EH (cell line): ENCODE measurements at places on chromosomes 3 and 15.
A peak's percentile ranks its signal among the peaks of the same experiment; 100 is the strongest.

- DNase-seq, result peak; percentile 17
Measured at GRCh38 chr3:176651622-176652021, 545.7 kb downstream of the TBL1XR1 start.

GRCh38 chr3:115915061-115915460, 291.8 kb downstream of the GAP43 start:
- no peak for DNase-seq

- peak; percentile 40 for DNase-seq
Measured at GRCh38 chr3:48990636-48991469, 812 bp downstream of the P4HTM start.

DNA sequence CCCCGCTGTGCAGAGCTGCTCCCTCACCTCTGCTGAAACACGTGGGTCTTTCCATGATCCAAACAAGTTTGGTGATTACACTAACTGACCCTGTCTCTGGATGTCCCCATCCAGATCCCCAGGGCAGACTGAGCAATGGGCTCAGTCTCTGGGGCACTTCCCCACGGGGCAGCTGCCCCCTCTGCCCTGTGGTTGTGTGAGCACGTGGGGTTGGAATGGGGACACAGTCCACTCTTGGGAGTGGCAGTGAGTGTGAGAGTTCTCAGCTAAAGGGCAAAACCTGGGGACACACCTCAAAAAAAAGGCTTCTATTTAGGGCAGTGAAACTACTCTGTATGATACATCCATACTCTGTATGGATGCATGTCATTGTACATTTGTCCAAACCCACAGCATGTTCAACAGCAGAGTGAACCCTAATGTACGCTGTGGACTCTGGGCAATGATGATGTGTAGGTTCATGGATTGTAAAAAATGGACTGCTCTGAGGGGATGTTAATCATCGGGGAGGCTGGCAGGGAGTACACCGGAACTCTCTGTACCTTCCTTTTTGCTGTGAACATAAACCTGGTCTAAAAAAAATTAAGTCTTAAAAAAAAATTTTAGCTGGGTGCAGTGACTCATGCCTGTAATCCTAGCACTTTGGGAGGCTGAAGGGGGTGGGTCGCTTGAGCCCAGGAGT, 49.9 kb upstream of the BLM start:
- peak; percentile 36 for DNase-seq

- DNase-seq, result no peak
Measured at GRCh38 chr3:59565125-59565524, 515.3 kb upstream of the CFAP20DC start.

DNA sequence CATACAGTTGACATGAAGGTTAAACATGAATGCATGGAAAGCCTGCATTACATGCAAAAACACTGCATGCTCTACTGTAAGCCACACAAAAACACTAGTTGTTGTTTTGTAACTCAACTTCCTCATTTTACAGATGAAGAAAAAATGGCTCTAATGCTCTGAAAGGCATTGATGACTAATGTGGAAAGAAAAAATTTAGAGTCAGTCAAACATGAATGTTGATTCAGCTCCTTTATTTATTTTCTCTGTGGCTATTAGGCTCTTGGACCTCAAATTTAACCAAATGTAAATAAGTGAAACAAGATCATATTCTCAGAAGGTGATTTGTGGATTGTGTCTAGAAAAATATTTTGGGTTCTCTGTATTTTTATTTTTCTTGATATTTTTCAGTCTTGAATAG, 336.7 kb upstream of the ZNF717 start:
- DNase-seq, result no peak

GRCh38 chr3:185207931-185208746, 45.7 kb downstream of the EHHADH start:
- DNase-seq, result peak; percentile 64

- DNase-seq, result no peak
Measured at GRCh38 chr15:42547918-42548248, 710 bp downstream of the LRRC57 start.

DNA sequence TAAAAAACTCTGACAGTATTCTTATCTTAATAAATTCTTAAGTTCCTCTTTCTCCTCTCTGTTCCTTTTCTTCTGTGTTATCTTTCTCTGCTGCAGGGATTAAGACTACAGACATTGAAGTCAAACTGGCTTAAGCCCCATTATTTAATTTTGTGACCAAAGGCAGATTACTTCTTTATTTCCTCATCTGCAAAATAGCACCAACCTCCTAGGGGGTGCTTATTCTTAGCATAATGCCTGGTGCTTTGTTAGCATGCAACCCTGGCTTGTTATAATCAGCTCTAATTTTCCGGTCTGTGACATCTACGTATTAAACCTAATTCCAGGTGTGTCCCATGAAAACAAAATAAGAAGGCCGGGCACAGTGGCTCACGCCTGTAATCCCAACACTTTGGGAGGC, 23.8 kb downstream of the SEMA6D start:
- DNase-seq, result no peak

GRCh38 chr15:82129761-82130160, 83.9 kb upstream of the MEX3B start:
- peak; percentile 96 for DNase-seq

DNA sequence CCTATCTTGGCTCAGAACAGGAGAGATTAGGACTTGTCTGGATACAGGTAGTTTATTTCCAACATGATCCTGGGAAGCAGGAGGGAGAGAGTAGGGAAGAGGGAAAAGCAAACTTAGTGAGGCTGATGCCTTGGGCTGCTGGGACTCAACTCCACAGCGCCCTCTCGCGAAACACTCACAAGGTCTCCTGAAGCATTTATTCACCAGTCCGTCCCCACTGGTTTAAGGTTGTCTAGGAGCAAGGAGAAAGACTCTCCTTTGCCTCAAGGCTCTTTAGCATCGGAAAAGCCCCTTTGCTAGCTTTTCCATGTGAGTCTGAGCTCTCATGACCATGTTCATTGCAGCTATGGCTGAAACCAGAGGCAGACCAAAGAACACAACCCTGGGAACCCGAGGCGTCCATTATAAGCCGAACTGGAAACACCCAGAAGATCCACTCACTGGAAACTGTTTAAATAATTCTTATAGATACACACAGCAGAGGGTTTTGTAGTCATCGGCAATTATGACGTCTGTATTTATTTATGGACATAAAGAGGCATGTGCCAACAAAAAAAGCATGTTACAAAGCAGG, 244.5 kb downstream of the CD47 start:
- peak; percentile 66 for DNase-seq

- DNase-seq, result no peak
Measured at GRCh38 chr3:185741586-185741985, 83.3 kb downstream of the IGF2BP2 start.

DNA sequence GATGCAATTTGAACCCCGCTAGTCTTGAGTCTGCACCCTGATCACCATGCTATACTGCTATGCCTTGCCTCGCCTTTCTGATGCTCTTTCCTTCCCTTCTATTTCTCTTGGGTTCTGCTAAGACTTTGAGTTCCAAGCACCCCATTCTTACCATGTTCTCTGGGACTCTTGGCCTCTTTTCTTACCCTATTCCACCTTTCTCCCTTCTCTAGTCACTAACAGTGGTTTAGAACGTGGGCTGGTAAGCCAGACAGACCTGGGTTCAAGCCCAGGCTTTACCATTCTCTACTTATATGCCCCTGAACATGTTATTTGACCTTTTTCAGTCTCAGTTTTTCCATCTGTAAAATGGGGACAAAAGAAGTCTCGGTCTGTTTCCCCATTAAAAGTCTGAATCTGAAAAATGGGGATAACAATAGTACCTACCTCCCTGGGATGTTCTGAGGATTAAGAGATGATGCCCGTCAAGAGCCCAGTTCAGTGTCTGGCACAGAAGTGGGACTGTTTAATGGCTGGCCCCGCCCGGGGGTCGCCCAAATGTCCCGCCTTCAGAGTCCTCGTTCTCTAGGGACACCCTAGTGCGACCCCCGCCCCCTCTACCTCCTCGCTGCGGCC, 376 bp downstream of the TADA3 start:
- no peak for DNase-seq

- DNase-seq, result no peak
Measured at GRCh38 chr3:50759015-50759414, 84.3 kb downstream of the DOCK3 start.

DNA sequence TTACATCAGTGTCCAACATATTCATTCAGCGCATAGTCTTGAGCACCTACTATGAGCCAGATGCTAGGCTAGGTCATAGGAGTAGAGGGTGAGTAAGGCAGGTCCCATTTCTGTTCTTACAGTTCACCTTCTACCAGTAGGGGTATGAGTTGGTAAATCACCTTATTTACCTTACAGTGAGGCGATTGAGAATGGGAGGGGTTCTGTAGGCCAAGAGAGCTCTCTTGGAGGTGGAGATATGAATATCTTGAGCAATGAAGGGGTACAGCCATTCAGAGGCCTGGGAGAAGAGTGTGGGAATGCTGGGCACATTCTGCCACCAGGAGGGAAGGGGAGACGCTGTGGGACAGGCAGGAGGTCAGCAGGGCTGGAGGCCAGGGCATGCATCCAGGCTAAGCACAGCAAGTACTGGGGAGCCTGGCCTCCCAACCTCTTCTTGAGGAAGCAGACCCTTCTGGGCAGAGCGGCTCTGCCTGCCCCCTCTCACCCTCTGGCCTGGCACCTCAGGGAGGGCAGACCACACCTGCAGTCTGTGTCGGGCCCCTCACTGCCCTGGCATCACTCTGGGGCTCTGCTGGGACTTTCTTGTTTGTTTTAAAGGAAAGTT, 123.4 kb downstream of the EEFSEC start:
- DNase-seq, result no peak

DNA sequence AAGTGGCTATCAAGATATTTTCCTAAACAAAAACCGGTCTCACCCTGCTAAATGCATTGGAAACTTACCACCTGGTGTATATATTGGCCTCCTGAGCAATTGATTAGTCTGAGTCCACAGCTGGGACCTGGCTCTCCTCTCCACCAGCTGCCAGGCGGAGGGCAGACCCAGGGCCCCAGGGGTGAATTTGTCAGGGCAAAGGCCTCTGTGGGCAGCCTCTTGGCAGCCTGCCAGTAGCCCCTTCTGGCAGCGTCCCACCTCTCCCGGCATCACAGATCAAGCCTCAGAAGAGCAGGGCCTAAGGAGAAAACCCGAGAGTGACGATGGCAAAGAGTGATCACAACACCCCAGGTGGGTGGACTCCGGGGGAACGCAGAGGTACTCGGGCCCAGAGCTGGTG, 43.0 kb upstream of the IDH2 start:
- DNase-seq, result no peak

- DNase-seq, result no peak
Measured at GRCh38 chr15:59260090-59260489, 53.4 kb downstream of the LDHAL6B start.

DNA sequence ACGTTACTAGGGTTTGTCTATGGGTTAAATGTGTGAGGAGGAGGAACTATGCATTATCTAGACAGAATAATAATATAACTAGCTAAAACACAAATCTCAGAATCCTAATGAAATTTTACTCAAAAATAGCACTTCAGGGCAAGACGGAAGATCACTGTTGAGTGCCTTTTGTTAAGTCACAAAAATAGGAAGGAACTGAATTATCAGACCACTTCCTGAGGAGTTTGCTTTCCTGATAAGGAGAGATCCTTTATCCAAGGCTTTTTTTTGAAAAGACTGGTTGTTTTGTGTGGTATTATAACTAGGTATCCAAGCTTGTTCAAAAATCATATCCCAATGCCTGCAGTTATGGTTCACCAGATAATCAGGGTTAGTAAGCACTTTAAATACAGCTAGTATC, 34.6 kb downstream of the NR2E3 start:
- DNase-seq, result no peak

GRCh38 chr15:84033793-84034553, 201.6 kb upstream of the GOLGA6L4 start:
- no peak for DNase-seq

- DNase-seq, result peak; percentile 94
Measured at GRCh38 chr15:33104212-33104611, 90.3 kb downstream of the FMN1 start.

DNA sequence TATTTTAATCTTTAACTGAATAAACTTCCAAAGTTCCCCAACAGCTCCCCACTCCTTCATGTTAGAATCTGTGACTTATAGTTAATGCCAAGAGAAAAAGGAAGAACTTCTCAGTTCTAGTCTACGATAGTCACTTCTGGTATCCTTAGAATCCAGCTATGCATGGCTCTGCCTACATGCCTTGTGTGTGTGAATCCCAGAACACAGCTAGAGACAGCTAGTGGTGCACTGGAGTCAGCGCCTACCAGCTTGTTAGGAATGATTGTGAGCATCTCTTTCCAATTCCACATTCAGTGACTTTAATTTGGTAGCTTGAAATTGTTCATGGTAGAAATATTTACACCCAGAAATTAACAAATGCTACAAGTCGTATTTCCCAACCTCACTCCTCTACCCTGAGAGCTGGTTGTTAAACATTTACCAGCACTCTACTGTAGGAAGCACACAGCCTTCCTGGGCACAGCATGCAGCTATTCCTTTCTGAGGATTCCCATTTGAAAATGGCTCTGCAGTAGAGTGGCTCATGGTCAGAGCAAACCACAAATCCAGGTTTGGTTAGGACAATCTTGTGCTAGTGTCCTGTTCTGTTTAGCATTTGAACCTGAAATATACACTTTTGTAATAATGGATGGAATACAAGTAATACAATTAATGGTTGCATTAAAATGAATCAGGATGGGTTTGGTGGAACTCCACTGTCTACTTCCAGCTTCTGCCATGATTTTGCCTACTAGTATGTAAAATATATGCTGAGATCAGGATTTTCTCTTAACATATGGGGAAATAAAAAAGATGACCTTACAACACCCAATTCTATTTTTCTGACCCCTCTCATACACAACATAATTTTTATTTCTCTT, 371.0 kb upstream of the GBE1 start:
- no peak for DNase-seq
